ENCODE measurements at places on chromosomes 5 and 9. TPM values are rescaled to one million over a fixed set of nuclear protein-coding genes. Genes with fewer than 3 reads are reported as not detected.

Gene PCDHAC2
- total RNA-seq: 28.8 TPM

Gene PPP3R2
- total RNA-seq: under 0.01 TPM

Gene FOXI1
- total RNA-seq: not detected

Gene PPP6C
- 18.7 TPM for total RNA-seq

Gene ASPN
- total RNA-seq: 5.9 TPM

Gene NRG2
- 3.9 TPM for total RNA-seq

Gene LRRC70
- total RNA-seq: 3.2 TPM

Gene COL23A1
- total RNA-seq: 0.49 TPM

Gene TRIP13
- 4.9 TPM for total RNA-seq

Gene TMEM174
- not detected for total RNA-seq

Gene TMEM232
- 11.8 TPM for total RNA-seq

Gene PROB1
- 0.49 TPM for total RNA-seq

Gene CCDC187
- under 0.01 TPM for total RNA-seq

Gene SPINK4
- total RNA-seq: not detected

Gene TMEM215
- 0.25 TPM for total RNA-seq

Gene MORN5
- total RNA-seq: 1.7 TPM

Gene DRD1
- 4.7 TPM for total RNA-seq

Gene CHSY3
- 14.8 TPM for total RNA-seq

Gene TAL2
- 9.6 TPM for total RNA-seq

Gene IL7R
- 0.98 TPM for total RNA-seq

Gene LCN10
- total RNA-seq: not detected

Gene CNTNAP3
- total RNA-seq: 33.7 TPM

Gene SLC6A19
- under 0.01 TPM for total RNA-seq

Gene SLC34A3
- not detected for total RNA-seq

Measured in temporal lobe (tissue), 4 donors.